ENCODE measurements at places on chromosomes 13 and 19. TPM values are rescaled to one million over a fixed set of nuclear protein-coding genes. Genes with fewer than 3 reads are reported as not detected.
A peak's percentile ranks its signal among the peaks of the same experiment; 100 is the strongest.

DNA sequence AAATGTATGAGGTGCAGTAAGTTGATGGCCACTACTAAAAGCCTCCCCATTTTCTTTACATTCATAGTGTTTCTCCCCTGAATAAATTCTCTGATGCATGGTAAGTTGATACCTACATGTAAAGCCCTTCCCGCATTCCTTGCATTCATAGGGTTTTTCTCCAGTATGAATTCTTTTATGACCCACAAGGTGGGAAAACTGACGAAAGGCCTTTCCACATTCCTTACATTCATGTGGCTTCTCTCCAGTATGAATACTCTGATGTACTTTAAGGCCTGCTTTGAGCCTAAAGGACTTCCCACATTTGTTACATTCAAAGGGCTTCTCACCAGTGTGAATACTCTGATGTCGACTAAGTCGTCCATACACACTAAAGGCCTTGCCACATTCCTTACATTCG lies 20.5 kb downstream of the ZNF607 start:
- DNase-seq = no peak
- H3K36me3 ChIP-seq = peaks cover 58% of the 10 kb centered on the region
- H3K27me3 ChIP-seq = peaks cover 2% of the 10 kb centered on the region
- no peaks in the 10 kb centered on the region for H3K4me1 ChIP-seq

GRCh38 chr19:46371371-46371901 lies 24.5 kb downstream of the PPP5C start:
- H3K4me1 ChIP-seq = peaks cover 47% of the 10 kb centered on the region
- peak overlapping the region; percentile 71 for H3K4me3 ChIP-seq
- no peak for DNase-seq

GRCh38 chr19:47860602-47861297 lies 1.7 kb downstream of the TPRX2 start:
- no peak for DNase-seq
- no peak overlapping the region for H3K4me3 ChIP-seq
- H3K27ac ChIP-seq = no peak overlapping the region
- H3K36me3 ChIP-seq = no peaks in the 10 kb centered on the region
- peaks cover 3% of the 10 kb centered on the region for H3K27me3 ChIP-seq
- no peaks in the 10 kb centered on the region for H3K4me1 ChIP-seq

DNA sequence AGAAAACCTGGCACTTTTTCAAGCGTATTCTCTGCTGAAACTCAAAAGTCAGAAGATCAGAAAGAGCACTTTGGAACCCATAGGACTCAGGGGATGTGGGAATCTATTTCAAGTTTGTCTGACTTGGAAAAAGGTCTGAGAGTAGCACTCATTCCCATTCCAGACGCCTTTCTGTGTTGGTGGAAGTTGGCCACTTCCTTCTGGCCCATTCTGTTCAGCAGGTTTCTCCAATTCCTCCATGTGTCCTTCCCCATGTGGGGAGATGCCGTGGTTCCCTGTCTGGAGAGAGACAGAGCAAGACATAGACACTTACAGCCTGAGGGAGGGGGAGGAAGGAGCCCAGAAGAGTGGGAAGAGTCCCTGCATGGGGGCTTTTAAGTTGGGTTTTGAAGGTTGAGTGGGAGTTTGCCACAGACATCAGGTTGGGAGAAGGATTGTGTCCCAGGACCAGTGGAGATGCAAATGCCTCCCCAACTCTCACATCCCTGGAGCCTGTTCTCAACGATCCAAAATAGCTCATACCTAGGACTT lies 48.0 kb downstream of the CELF5 start:
- no peaks in the 10 kb centered on the region for H3K36me3 ChIP-seq
- H3K27me3 ChIP-seq = peaks cover 18% of the 10 kb centered on the region
- peaks cover 10% of the 10 kb centered on the region for H3K4me1 ChIP-seq
- no peak overlapping the region for H3K27ac ChIP-seq
- H3K4me3 ChIP-seq = peak overlapping the region; percentile 40
- no peak for DNase-seq

DNA sequence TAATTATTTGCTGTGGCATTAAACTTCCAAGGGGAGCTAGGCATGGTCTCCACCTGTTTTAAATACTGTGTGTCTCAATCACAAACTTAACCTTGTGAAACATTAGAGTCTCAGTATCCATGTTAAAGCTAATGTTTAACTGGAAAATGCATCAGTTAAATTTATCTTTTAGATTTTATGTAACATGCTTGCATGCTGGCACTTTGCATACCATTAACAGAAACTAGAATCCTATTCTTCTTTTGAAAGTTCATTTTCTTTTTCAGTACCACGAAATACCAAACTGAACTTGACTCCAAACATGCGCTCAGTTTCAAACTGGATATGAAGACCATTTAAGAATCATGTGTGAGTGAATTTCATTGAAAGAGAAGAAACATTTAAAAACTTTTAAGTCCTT lies 328.9 kb upstream of the SLC10A2 start:
- H3K36me3 ChIP-seq = no peaks in the 10 kb centered on the region
- no peak overlapping the region for H3K27ac ChIP-seq
- H3K4me3 ChIP-seq = no peak overlapping the region
- no peaks in the 10 kb centered on the region for H3K4me1 ChIP-seq

DNA sequence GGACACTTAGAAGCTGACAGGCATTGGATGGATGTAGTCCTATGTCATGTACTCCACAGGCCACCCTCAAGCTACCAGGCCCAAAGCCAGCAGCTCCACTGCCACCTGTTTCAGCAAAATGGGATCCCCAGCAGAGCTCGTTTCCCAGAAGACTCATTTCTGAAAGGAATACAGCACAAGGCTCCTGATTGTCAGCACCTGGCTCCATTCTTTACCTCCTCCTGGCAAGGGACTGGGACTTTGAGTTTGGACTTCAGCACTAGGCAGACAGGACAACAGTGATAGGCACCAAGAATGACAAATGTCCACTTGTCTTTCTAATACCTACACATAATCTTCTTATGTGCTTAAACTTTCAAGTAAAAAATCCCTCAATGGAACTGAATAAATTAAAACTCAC lies 150.4 kb upstream of the RXFP2 start:
- H3K4me3 ChIP-seq = no peak overlapping the region
- H3K36me3 ChIP-seq = no peaks in the 10 kb centered on the region
- no peak for DNase-seq
- no peak overlapping the region for H3K27ac ChIP-seq

DNA sequence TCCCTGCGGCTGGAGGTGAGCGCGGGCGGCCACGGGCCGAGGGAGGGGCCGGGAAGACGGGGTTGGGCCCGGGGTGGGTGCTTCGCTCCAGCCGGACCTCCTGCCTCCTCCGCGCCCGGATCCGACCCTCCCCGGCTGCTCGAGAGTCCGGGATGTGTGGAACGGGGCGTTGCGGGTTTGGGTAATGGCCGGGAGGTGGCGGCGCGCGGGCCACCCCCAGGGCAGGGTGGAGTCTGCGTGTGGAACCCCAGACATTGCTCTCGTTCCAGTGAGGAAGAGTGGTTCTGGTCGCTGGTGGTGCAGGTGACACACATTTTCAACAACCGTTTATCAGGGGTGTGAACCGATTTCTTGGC lies 38.8 kb downstream of the ARHGEF7 start:
- peak overlapping the region; percentile 95 for H3K27ac ChIP-seq
- peaks cover 3% of the 10 kb centered on the region for H3K36me3 ChIP-seq
- H3K27me3 ChIP-seq = peaks cover 4% of the 10 kb centered on the region
- no peak for DNase-seq
- H3K4me3 ChIP-seq = peak overlapping the region; percentile 90
- peaks cover 18% of the 10 kb centered on the region for H3K4me1 ChIP-seq

Gene FAM216B
- not detected for polyA plus RNA-seq

DNA sequence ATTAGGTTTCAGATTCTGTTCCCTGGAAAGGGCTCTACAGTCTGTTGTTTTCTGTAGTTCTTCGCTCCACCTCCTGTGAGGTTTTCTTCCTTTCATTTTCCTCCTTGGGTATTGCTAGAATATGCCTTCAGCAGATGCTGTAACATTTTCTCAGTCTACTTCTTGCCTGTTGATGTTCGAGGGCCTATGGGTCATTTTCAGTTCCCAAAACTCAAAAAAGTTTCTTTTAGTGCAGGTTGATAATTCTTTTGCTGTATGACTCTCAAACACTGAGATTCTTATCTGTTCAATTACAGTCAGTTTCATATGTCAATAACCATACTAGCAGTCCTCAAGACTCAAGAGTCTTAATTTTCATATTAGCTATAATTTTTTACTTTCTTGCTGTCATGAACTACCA lies 268.3 kb downstream of the RFC3 start:
- no peak for DNase-seq
- no peaks in the 10 kb centered on the region for H3K36me3 ChIP-seq
- H3K4me3 ChIP-seq = no peak overlapping the region
- no peaks in the 10 kb centered on the region for H3K4me1 ChIP-seq

GRCh38 chr13:114146629-114147028 lies 14.2 kb upstream of the RASA3 start:
- peak overlapping the region; percentile 95 for H3K27ac ChIP-seq
- H3K4me3 ChIP-seq = peak overlapping the region; percentile 71
- peaks cover 18% of the 10 kb centered on the region for H3K27me3 ChIP-seq
- no peaks in the 10 kb centered on the region for H3K36me3 ChIP-seq

DNA sequence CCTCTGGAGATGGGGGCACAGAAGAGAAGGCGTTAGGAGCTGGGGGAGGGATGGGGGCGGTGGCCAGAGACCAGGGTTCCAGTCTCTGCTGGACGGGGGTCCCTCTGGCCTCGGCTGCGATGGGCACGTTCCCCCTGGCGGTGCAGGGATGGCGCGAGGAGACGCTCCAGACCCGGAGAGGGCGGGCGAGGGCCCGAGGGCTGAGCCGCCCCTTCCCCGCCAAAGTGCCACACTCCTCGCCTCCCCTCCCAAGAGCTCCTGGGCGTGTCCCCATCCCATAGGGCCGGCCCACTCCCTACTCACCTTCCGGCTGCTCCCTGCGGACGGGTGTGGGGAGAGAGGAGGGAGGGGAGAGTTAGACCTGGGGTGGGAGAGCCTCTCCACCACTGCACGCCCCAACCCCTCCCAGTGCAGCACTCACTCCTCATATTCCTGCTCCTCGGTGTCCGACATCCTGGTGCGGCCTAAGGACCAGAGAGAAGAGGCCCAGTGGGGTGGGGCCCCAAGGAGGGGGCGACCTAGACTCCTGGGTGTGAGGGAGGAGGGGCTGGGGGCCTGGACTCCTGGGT lies 2.2 kb downstream of the TNNT1 start:
- no peak overlapping the region for H3K4me3 ChIP-seq
- H3K27ac ChIP-seq = no peak overlapping the region
- DNase-seq = no peak
- H3K36me3 ChIP-seq = no peaks in the 10 kb centered on the region
- H3K4me1 ChIP-seq = peaks cover 5% of the 10 kb centered on the region

GRCh38 chr19:38559428-38560401 lies 58.0 kb downstream of the MAP4K1 start:
- H3K27ac ChIP-seq = peak overlapping the region; percentile 33
- H3K27me3 ChIP-seq = peaks cover 16% of the 10 kb centered on the region
- H3K36me3 ChIP-seq = no peaks in the 10 kb centered on the region
- no peak overlapping the region for H3K4me3 ChIP-seq

- no peaks in the 10 kb centered on the region for H3K4me1 ChIP-seq
- no peak overlapping the region for H3K27ac ChIP-seq
- no peak for DNase-seq
- no peaks in the 10 kb centered on the region for H3K36me3 ChIP-seq
- no peaks in the 10 kb centered on the region for H3K27me3 ChIP-seq
Measured at GRCh38 chr19:23203841-23204344, 46.3 kb downstream of the ZNF724 start.

Gene MIPEP
- 9.3 TPM for polyA plus RNA-seq

GRCh38 chr13:26923824-26924605 lies 163.4 kb upstream of the GPR12 start:
- no peak overlapping the region for H3K27ac ChIP-seq
- H3K4me1 ChIP-seq = no peaks in the 10 kb centered on the region
- H3K36me3 ChIP-seq = no peaks in the 10 kb centered on the region
- no peak overlapping the region for H3K4me3 ChIP-seq

DNA sequence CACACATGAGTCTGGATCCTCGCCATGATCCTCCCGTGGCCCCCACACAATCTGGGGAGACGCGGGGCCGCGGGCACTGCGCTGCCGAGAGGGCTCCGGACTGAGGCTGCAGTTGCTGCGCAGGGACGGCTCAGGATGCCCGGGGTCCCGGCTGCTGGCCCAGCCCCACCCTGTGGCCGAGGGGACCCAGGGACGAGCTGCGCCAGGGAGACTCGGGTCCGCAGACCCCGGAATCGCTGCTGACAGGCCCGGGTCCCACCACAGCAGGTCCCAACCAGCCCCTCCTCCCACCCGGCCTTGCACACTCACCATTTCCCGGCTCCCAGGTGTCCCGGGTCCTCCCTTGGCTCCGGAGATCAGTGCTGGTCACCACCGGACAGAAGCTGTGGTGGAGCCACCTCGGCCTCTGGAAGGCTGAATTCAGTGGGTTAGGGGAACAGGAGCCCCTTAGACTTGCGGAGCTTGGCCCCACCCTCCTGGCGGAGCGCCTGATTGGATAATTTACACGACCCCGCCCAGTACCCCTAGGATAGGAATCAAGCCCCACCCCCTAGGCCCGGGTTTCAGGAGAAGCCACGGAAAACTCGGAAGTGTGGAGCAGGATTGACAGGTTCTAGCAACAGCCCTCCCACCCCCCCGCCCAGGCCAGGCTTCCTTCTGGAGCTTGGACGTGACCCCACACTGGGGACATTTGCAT lies 57.4 kb downstream of the ZNF44 start:
- H3K4me3 ChIP-seq = no peak overlapping the region
- no peaks in the 10 kb centered on the region for H3K4me1 ChIP-seq
- peaks cover 36% of the 10 kb centered on the region for H3K36me3 ChIP-seq
- H3K27me3 ChIP-seq = no peaks in the 10 kb centered on the region

DNA sequence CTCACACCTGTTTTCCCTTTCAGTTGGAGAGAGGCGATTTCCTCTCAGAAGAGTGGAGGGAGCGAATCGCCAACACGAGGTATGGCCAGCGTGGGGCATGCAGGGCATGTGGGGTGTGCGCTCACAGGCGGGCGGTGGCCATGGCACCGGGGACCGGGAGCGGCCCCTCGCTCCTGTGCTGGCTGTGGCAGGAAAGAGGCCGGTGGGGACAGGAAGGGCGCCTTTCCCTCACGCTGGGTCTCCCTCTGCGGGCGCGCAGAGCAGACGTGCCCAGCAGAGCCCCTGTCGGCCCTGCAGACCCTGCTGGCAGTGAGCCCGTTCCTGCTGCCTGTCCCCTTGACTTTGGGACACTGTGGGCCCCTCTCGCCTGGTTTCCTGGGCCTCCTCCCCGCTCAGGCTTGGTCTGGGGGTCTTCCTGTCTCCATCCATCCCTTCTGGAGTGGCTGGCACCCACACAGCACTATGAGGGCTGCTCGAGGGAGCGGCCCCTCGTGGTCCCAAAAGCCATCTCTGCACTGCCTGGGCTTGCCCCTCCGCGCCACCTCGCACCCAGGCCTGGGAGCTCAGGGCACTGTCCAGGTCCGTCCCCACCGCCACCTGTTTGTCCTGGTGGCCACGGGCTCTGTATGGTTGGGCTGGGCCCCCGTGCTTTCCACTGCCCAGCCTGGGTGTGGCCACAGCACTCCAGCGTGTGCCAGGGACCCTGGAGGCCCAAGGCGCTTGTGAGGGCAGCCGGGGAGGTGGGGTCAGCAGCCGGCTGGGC lies 36.1 kb downstream of the PLEKHJ1 start:
- H3K4me3 ChIP-seq = no peak overlapping the region
- H3K27ac ChIP-seq = no peak overlapping the region
- H3K36me3 ChIP-seq = peaks cover under 1% of the 10 kb centered on the region
